ELR (cell line): ENCODE measurements at places on chromosomes 1 and 21.

DNA sequence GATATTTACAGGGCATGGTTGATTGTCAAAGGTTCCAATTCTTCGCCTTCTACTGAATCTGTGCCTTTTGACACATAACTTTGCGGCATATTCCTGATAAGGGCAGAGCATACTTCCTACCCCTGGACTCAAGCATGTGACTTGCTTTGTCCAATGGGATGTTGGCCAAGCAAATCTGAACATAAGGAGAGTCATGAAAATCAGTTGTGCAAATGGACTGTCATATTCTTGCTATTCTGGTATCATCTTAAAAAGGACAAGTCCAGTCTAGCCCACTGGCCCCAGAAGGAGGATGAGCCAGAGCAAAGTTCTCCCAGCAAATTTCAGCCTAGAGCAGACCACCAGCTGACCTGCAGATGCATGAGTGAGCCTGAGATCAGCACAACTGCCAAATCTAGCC is 41.0 kb upstream of the MUTYH start:
- DNase-seq: no peak

GRCh38 chr1:209746451-209747165 is 9.2 kb upstream of the TRAF3IP3 start:
- no peak for DNase-seq

- peak; percentile 96 for DNase-seq
These were observed 5.1 kb upstream of the LAMB3 start for GRCh38 chr1:209657140-209657879.

GRCh38 chr1:89615676-89616598 is 17.0 kb upstream of the LRRC8C start:
- DNase-seq: peak; percentile 43

GRCh38 chr1:84722794-84723193 is 32.5 kb upstream of the SSX2IP start:
- no peak for DNase-seq

- DNase-seq: no peak
These were observed 18.8 kb upstream of the RGS16 start for GRCh38 chr1:182622901-182623528.

DNA sequence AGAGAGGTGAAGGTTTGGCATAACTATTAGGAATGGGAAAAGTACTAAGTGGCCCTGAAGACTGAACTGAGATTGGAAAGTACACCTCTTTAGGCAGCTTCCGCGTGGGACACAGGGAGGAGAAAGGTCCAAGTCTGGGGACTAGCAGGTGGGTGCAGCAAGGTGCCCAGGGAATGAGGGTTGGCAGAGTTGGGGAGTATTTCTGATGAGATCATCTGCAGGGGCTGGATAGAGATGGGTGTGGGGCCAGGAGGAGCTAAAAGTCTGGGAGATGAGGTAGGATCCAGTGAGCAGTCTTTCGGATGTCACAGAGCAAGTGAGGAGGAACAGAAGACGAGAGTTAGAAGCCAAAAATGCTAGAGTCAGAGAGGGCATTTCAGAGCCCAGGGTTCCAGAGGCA is 36.1 kb downstream of the CDCA8 start:
- no peak for DNase-seq

DNA sequence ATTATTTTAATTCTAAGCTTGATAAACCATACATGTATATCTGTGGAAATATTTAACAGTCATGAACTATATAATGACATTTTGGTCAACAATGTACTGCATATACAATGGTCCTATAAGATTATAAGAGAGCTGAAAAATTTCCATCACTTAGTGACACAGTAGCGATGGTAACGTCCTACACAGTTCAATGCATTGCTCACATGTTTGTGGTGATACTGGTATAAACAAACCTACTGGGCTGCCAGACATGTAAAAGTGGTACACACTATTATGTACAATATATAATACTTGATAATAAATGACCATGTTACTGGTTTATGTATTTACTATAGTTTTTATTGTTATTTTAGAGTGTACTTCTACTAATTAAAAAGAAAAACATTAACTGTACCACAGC is 841.9 kb downstream of the LTN1 start:
- peak; percentile 30 for DNase-seq

DNA sequence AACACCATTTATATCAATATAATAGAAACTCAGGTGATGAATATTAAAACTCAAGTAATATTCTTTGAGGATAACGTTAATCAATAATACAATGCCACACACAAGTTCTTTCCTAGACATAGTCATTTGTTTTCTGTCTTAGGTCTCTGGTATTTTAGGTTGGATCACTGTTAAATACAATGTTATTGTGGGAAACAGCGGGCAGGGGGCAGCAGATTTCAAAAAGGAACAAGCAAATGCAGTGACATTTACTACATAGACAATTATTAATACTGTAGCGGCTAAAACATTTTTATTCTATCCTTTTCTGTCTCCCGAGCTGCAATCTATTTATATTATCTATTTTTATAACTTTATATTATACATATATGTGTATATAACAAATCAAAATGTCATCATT is 186.4 kb upstream of the ZNHIT6 start:
- DNase-seq: peak; percentile 61

- DNase-seq: no peak
These were observed 24.9 kb downstream of the KLHDC7A start for GRCh38 chr1:18505666-18506065.

- no peak for DNase-seq
These were observed 65.2 kb downstream of the PUM1 start for GRCh38 chr1:31000301-31000700.

DNA sequence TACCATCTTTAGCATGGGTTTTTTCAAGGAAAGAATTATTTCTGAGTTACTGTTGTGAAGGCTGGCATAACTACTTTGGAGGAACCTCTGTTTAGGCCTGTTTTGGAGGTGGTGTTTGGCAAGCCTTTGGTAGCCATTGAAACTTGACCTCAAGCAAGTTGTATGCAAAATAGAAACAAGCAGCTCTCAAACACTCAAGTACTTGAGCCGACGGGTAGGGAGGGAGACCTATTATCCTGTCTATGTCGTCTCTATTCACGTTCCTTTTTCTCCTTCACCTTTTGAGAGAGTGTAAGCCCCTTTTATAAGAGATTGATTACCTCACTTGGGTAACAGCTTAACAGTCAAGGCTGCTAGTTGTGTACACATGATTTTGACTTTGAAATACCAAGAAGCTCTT is 878.3 kb upstream of the CXADR start:
- DNase-seq: no peak

DNA sequence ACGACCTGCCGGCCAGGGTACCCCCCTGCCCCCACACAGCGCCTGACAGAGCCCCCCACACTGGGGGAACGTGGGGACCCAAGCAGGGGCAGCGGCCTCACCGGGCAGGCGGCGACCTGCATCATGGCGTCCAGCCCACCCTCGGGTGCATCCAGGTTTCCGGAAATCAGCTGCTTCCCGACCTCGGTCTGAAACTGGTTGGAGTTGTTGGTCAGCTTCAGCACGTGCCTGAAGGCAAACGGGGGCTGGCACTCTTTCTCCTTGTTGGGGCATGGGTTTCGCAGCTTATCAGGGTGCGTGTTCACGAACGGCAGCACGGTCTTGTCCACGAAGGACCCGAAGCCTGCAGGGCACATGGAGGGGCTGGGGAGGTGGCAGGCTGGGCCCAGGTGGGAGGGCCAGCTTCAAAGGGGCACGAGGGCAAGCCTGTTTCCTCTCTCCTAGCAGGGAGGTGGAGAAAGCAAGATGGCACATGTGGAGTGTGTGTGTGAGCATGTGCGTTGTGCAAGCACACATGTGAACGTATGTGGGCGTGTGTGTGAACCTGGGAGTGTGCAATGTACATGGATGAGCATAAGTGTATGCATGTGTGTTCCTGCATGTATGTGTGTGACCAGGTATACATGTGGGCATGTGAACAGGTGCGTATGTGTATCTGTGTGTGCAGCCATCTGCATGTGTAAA is 19.2 kb downstream of the ITGB2 start:
- DNase-seq: no peak

DNA sequence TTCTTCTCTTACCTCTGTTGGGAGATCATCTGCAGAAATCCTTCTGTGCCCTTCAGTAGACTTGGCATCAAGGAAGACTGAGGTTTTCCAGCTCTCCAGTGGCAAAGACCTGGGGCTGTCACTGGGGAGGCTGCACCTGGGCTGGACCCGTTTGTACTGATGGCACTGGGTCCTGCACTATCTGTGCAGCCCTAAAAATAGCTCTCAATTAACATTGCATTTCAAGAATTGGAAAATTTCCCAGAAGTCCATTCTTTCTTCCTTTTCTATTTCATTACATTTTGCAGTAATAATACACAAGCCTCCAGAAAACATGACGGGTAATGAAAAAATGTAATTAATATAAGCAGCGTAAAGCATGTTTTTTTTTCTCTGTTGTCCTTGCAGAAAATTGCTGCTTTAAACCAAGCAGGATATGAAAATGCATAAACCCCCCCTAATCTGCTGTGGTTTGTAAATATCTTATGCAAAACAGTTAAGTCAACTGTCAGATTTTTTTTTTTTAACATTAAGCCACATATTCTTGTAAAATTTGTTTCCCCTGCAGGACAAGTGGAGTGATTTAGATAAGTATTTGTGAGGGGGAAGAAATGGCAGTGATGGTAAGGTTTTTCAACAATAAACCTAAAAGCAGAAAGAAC is 64.9 kb downstream of the LMO4 start:
- no peak for DNase-seq

DNA sequence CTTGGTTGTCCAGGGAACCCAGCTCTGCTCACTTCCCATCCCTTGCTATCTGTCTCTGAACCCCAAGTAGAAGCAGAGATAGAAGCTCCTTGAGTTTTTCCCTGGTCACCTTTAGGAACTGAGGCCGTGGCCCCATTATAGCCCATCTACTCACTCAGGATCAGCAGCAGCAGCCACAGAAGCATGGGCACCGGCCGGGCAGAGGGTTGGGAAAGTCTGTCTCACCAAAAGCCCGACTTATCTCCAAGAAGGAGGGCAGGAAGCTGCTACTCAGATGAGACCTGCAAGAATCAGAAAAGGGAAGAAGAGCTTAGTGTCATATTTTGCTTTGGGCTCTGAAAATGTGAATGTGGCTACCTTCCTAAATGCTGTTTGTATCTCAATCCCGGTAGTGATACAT is 264 bp downstream of the FCRL3 start:
- no peak for DNase-seq
